ENCODE measurements at places on chromosomes 3 and 15.

- no peak for DNase-seq
These were observed 57.7 kb downstream of the SEMA5B start for GRCh38 chr3:122969585-122970469.

GRCh38 chr3:106124818-106125217, 256.0 kb upstream of the CBLB start:
- no peak for DNase-seq

DNA sequence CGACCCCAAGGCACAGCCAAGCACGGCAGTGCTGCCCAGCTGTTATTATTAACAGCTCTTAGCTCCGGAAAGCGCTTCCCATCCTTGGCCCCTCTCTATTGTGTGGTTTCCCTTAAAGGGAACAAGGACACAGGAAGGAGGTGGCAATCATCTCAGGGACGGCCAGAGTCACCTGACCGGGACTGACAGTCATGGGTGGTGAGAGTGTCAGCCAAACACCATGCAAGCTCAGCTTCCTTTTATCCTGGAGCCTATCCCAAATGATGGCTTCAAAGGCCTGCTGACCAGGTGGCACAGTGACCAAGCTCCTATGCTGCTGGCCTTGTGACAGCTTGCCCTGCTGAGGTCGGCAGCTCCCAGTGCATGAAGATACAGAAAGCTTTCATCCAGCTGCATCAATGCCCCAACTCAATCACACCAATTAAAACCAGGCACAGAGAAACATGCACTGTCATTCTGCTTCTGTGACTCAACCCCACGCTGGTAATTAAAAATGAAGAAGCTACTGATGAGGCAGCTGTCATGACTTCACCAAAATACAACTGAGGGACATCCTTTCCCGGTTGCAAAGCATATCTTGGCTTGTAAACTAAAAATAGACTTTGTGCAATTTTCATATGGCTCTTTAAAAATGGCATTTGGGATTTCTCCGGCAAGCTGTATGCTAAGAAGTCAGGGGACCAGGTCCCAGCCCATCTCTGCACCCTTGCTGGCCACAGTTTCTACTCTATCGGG, 34.0 kb downstream of the PCSK6 start:
- no peak for DNase-seq

DNA sequence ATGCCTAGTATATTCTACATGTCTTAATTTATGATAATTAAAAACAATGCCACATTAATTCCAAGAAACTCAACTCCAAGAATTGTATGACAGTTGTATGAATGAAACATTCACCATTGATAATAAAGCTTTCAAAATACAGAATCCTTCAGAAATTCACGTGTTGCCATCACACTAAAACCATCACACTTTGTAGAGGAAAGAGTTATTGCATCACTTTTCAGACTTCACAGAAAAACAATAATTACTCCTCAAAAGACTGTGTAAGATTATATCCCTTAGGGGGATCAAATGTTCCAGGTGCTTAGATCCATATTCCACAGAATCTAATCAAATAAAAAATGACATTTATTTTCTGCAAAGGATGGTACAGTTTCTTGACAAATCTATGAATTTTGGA, 85.0 kb downstream of the OSBPL10 start:
- no peak for DNase-seq

DNA sequence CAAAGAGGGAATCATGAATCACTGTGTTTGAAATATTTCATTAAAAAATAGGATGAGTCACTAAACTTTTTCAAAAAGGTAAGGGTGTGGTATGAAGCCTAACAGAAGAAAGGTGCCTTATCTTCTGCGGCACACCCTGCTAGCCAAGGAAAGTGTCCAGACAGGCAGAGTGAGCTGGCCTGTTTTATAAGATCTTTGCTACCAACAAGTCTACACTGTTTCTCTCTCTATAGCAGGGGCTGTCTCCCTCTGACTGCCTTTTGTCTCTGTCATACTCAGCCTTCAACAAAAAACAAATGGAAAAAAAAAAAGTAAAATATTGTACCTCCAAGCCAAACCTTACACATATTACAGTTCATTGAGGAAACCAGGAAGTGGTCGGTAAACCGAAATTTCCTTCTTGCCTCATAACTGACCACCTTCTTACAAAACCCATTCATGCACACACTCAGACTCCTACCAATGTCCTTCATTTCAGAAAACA, 9.1 kb downstream of the ZDHHC3 start:
- DNase-seq = no peak

DNA sequence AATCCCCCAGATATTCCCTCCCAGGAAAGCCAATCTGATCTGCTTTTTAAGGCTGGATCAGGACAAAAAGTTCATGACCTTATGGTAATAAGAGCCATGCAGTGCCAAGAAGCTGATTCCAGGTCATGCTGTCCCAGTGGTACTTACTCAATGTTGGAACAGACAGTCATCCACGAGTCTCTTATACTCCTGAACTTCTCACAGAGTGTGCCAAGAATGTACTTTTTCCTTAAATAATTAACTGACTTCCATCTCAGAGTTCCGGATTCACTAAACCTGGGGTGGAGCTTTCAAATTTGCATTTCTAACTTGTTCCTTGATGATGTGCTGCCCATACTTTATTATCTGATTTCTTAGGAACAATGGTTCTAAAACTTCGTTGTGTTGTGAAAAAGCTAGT, 3.4 kb upstream of the P3H2 start:
- DNase-seq = no peak

DNA sequence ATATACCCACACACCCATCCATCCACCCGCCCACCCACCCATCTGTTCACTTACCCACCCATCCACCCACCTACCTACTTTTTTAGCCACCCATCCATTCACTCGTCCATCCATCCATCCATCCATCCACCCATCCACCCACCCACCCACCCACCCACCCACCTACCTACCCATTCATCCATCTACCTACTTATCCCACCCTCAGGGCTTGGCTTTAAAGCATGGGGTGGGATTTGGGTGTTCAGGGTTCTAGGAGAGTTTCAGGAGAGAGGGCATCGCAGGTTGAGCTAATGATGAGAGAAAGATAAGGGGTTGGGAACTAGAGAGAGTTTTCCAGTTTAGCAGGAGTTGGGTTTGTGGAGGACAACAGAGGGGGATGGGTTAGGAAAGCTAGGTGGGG, 9.7 kb downstream of the FBLN2 start:
- DNase-seq = no peak

DNA sequence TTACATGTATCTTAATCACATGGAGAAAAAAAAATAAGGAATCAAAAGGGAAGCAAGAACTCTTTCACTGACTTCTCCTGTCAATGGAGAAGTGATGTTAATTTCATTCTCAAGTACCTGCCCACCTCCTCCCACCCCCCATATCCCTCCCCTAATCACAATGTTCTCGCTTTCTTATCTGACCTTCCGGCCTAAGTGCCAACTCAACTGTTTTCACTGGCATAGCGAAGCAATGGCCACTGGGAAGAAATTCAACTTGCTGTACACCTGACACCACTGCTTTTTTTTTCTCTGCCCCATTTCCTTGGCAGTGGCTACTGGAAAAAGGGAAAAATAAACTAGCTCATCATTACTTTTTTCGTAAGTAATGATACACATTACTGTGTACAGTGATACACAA, 3.8 kb downstream of the SGO1 start:
- DNase-seq = no peak

- DNase-seq = no peak
These were observed 28.9 kb downstream of the NR2C2 start for GRCh38 chr3:14976317-14976716.

GRCh38 chr15:33396475-33396874, 85.7 kb downstream of the RYR3 start:
- no peak for DNase-seq
